ENCODE measurements at places on chromosomes 2 and 18. TPM values are rescaled to one million over a fixed set of nuclear protein-coding genes. Genes with fewer than 3 reads are reported as not detected.

WNT10A gene
- total RNA-seq: not detected

ZCCHC2 gene
- total RNA-seq: 18.8 TPM

PAX8 gene
- under 0.01 TPM for total RNA-seq

MDH1B gene
- under 0.01 TPM for total RNA-seq

STPG4 gene
- total RNA-seq: not detected

ACMSD gene
- not detected for total RNA-seq

UGT1A6 gene
- total RNA-seq: not detected

ID2 gene
- total RNA-seq: 3.9 TPM

TYMS gene
- 32.5 TPM for total RNA-seq

OTOS gene
- not detected for total RNA-seq

GPR75 gene
- 1.2 TPM for total RNA-seq

AQP4 gene
- total RNA-seq: not detected

GRHL1 gene
- 1.3 TPM for total RNA-seq

SERPINB8 gene
- 33.1 TPM for total RNA-seq

POTEJ gene
- total RNA-seq: not detected

EVX2 gene
- not detected for total RNA-seq

CPO gene
- total RNA-seq: not detected

SETBP1 gene
- total RNA-seq: 6.2 TPM

CDK15 gene
- 0.30 TPM for total RNA-seq

TM4SF20 gene
- not detected for total RNA-seq

INHBB gene
- under 0.01 TPM for total RNA-seq

TAF1B gene
- total RNA-seq: 34.4 TPM

MERTK gene
- total RNA-seq: 7.8 TPM

SIX2 gene
- total RNA-seq: 0.32 TPM

EN1 gene
- not detected for total RNA-seq

CHST10 gene
- total RNA-seq: 14.3 TPM

PRSS56 gene
- total RNA-seq: not detected

CNDP1 gene
- not detected for total RNA-seq

OTX1 gene
- total RNA-seq: under 0.01 TPM

SPATS2L gene
- 43.8 TPM for total RNA-seq

RPRM gene
- not detected for total RNA-seq

DSC3 gene
- total RNA-seq: 1.3 TPM

FAM98A gene
- 29.9 TPM for total RNA-seq

SAG gene
- total RNA-seq: under 0.01 TPM

RPE gene
- 132 TPM for total RNA-seq

RALBP1 gene
- 90.9 TPM for total RNA-seq

BCL2 gene
- total RNA-seq: 1.6 TPM

ALLC gene
- total RNA-seq: not detected

SLC9A2 gene
- not detected for total RNA-seq

HRH4 gene
- not detected for total RNA-seq

Data from epithelial cell of umbilical artery (primary cell).